ENCODE measurements at places on chromosomes 2 and 18. TPM values are rescaled to one million over a fixed set of nuclear protein-coding genes. Genes with fewer than 3 reads are reported as not detected.

GRCh38 chr2:105787376-105788318 lies 42.9 kb downstream of the NCK2 start:
- H3K4me1 ChIP-seq, result no peaks in the 10 kb centered on the region
- no peak overlapping the region for H3K4me3 ChIP-seq
- H3K36me3 ChIP-seq, result no peaks in the 10 kb centered on the region
- no peaks in the 10 kb centered on the region for H3K27me3 ChIP-seq

- no peaks in the 10 kb centered on the region for H3K36me3 ChIP-seq
- no peak overlapping the region for H3K4me3 ChIP-seq
- no peak overlapping the region for H3K27ac ChIP-seq
- H3K27me3 ChIP-seq, result no peaks in the 10 kb centered on the region
- no peaks in the 10 kb centered on the region for H3K4me1 ChIP-seq
These were observed 104.6 kb downstream of the CAPN13 start for GRCh38 chr2:30702694-30703093.

The ELOA2 gene
- total RNA-seq, result not detected

GRCh38 chr18:73487966-73488365 lies 620.2 kb upstream of the NETO1 start:
- no peaks in the 10 kb centered on the region for H3K27me3 ChIP-seq
- H3K4me1 ChIP-seq, result no peaks in the 10 kb centered on the region
- DNase-seq, result no peak
- H3K27ac ChIP-seq, result no peak overlapping the region
- no peak overlapping the region for H3K4me3 ChIP-seq

DNA sequence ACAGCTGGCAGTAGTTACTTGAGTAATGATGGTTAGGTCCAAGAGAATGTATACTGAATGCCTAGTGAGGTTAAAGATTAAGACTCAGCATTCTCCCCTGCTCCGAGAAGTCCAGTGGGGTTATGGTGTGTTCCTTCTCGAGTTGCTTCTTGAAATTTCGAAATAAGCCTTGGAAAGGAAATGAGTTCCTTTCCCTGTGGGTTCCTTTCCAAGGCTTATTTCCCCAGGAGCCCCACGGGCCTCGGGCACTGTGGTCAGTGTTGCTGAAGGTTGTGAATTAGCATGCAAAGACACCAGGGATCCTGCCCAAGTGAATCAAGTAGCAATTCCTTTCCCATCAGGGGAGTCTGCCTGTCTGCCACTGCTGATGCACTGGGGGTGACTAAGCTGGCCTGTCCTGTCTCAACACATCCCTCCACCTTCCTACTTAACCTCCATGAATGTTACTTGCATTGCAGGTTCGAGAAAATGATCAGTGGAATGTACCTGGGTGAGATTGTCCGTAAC lies 53.6 kb downstream of the HK2 start:
- H3K4me1 ChIP-seq, result no peaks in the 10 kb centered on the region
- peaks cover 89% of the 10 kb centered on the region for H3K36me3 ChIP-seq
- H3K27ac ChIP-seq, result no peak overlapping the region
- no peak for DNase-seq

The NCOA1 gene
- total RNA-seq, result 17.9 TPM

GRCh38 chr2:230688490-230688889 lies 24.2 kb upstream of the CAB39 start:
- no peaks in the 10 kb centered on the region for H3K4me1 ChIP-seq
- H3K27me3 ChIP-seq, result no peaks in the 10 kb centered on the region
- no peak overlapping the region for H3K27ac ChIP-seq
- no peaks in the 10 kb centered on the region for H3K36me3 ChIP-seq
- H3K4me3 ChIP-seq, result no peak overlapping the region
- no peak for DNase-seq

DNA sequence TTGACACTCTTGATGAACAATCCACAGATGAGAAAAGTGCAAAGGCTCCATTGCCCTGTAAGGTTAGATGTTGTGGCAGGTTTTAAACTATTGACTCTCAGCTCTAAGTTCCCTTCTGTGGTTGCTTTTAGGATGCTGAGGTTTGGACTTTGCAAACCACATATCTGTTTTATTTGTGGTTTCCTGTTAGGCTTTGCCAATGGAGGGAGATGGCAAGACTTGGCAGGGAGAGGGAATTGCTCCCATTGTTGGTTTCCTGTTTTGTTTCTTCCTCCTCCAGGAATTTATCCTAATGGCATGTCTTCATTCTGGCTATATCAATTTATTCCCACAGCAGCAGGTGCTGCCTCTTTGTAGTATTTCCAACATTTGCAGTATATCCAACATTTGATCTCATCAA lies 772.3 kb downstream of the LRRTM4 start:
- no peaks in the 10 kb centered on the region for H3K4me1 ChIP-seq
- no peak overlapping the region for H3K4me3 ChIP-seq
- DNase-seq, result no peak

The CYP27C1 gene
- 3.2 TPM for total RNA-seq

- H3K27ac ChIP-seq, result no peak overlapping the region
- H3K4me1 ChIP-seq, result no peaks in the 10 kb centered on the region
- H3K4me3 ChIP-seq, result no peak overlapping the region
These were observed 301.9 kb upstream of the MYT1L start for GRCh38 chr2:2633017-2633416.

The LYPD6B gene
- 2.2 TPM for total RNA-seq

The ALKAL2 gene
- 10.4 TPM for total RNA-seq

- no peaks in the 10 kb centered on the region for H3K4me1 ChIP-seq
- no peak overlapping the region for H3K4me3 ChIP-seq
- no peaks in the 10 kb centered on the region for H3K27me3 ChIP-seq
These were observed 206.8 kb upstream of the ERBB4 start for GRCh38 chr2:212745359-212745758.

GRCh38 chr18:4587204-4587603 lies 132.1 kb upstream of the DLGAP1 start:
- no peaks in the 10 kb centered on the region for H3K4me1 ChIP-seq
- DNase-seq, result no peak
- H3K27me3 ChIP-seq, result no peaks in the 10 kb centered on the region
- no peaks in the 10 kb centered on the region for H3K36me3 ChIP-seq

- no peaks in the 10 kb centered on the region for H3K27me3 ChIP-seq
- DNase-seq, result no peak
These were observed 3.3 kb upstream of the ABCB6 start for GRCh38 chr2:219221957-219222518.

The MROH2A gene
- total RNA-seq, result not detected

DNA sequence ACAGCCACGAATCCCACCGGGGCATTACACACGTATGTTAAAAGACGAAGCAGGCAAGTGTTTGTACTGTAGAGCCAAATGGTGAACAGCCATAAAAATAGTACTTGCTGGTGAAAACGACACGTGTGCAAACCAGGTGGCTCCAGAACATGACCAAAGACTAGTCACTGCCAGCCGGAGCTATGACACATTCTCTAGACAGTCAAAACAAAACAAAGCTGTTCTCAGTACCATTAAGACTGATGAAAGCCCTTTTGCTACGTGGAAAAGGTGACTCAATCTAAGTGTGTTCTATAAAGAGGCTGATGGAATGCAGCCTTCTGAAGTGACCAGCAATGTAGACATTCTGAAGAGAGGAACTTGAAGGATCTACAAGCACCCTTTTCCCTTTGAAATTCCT lies 367.7 kb upstream of the NETO1 start:
- no peaks in the 10 kb centered on the region for H3K4me1 ChIP-seq
- H3K27me3 ChIP-seq, result no peaks in the 10 kb centered on the region
- H3K27ac ChIP-seq, result no peak overlapping the region

Data from H1 (cell line).